ENCODE measurements at places on chromosomes 1 and 21.

- peak within 1 kb of the TSS; percentile 86 for H3K4me3 ChIP-seq
- H3K4me1 ChIP-seq, result peaks cover 27% of the 10 kb centered on the region
- DNase-seq, result peak; percentile 35
- no peaks in the 10 kb centered on the region for H3K27me3 ChIP-seq
Observed at GRCh38 chr1:152036267-152037216, at the start of gene S100A11. Gene S100A11 (minus strand): TSS chr1:152037004. CDS start chr1:152036915, 89 bp downstream.

DNA sequence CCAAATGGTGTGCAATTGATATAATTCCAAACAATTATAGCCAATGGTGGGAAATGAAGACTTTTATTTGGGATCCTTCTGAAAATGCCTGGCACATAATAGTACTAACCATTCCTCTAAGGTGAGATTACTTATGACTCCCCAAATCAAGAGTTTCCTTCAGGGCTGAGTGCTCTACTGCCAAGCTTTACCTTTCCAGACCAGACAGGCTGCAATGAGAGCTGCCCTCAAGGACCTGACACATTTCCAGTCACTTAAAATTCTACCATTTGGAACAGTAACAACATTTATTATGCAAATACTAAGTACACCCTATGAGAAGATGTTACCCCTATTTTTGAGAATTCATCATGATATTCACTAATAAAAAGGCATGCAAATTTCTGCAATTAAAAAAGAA is 21.1 kb downstream of the PAXBP1 start:
- DNase-seq, result no peak
- H3K36me3 ChIP-seq, result peaks cover 53% of the 10 kb centered on the region
- H3K4me3 ChIP-seq, result no peak overlapping the region
- H3K27me3 ChIP-seq, result no peaks in the 10 kb centered on the region

GRCh38 chr1:3850857-3851256 is 6.2 kb downstream of the CEP104 start:
- H3K4me1 ChIP-seq, result peaks cover 6% of the 10 kb centered on the region
- no peak overlapping the region for H3K27ac ChIP-seq
- H3K4me3 ChIP-seq, result no peak overlapping the region
- H3K36me3 ChIP-seq, result peaks cover 15% of the 10 kb centered on the region
- no peak for DNase-seq

DNA sequence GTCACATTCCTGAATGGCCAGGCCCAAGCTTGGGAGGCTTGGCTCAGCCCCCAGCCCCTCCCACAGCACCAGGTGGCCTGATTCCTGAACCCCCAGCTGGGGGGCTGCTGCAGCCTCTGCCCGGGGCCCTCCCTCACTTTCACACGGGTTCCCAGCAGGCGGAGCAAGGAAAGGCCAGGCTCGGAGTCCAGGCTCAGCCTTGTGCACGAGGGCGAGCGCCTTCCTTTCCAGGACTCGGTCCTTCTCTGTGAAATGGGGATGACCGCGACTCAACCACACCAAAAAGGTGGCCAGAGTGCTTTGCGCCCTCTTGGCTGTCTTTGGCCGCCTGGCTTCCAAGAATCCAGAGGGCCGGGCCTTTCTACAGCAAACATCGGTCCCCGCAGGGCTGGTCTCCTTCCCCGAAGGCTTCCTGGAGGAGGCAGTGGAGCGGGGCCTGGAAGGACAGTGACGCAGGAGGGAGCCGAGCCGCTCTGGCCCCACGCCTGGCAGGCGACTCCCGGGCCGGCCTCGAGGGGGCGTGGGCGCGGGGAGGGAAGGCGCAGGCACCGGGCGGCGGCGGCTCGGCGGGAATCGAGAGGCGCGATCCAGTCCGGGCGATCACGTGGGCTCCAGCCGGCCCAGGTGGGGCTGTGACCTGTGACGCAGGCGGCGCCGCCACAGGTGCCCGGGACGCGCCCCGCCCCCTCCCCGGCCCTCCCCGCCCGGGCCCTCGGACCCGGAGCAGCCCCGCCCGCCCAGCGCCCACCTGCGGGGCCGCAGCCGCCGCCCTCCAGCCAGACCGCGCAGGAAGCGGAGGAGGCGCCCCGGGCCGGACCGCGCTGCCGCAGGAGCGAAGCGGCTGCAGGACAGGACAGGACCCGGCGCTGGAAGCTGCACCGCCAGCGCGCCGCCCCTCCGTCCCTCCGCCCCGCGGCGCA is at the start of gene ARHGEF16:
Gene ARHGEF16, plus strand, starts transcription at position 775 of the 920 bp plus-strand sequence. CDS start 8,420 bp downstream, outside the sequence.
- H3K4me1 ChIP-seq, result peaks cover 2% of the 10 kb centered on the region
- no peaks in the 10 kb centered on the region for H3K36me3 ChIP-seq
- DNase-seq, result peak; percentile 29
- peaks cover 17% of the 10 kb centered on the region for H3K27me3 ChIP-seq
- H3K27ac ChIP-seq, result no peak within 1 kb of the TSS

GRCh38 chr1:37473431-37474045 is 842 bp upstream of the ZC3H12A start:
- H3K4me1 ChIP-seq, result peaks cover 51% of the 10 kb centered on the region
- H3K27ac ChIP-seq, result peak overlapping the region; percentile 0
- H3K36me3 ChIP-seq, result no peaks in the 10 kb centered on the region

DNA sequence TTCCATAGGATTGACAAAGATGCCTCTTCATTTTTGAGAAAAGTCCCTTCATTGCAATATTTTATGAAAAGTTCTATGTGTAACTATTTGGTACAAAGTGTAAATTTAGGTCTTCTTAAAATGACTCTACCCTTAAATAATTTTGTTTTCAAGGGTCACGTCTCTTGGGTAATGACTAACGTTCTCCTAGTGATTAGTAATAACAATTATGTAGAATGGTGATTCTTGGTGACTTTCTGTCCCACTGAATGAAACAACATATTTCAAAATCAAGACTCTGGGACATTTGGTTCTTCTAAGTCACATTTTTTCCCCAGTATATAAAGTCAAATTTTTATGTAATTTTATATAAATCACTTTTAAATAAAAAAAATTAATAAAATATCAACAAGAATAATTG is 277.5 kb upstream of the ADAMTS5 start:
- DNase-seq, result no peak
- H3K4me1 ChIP-seq, result no peaks in the 10 kb centered on the region
- H3K27ac ChIP-seq, result no peak overlapping the region

DNA sequence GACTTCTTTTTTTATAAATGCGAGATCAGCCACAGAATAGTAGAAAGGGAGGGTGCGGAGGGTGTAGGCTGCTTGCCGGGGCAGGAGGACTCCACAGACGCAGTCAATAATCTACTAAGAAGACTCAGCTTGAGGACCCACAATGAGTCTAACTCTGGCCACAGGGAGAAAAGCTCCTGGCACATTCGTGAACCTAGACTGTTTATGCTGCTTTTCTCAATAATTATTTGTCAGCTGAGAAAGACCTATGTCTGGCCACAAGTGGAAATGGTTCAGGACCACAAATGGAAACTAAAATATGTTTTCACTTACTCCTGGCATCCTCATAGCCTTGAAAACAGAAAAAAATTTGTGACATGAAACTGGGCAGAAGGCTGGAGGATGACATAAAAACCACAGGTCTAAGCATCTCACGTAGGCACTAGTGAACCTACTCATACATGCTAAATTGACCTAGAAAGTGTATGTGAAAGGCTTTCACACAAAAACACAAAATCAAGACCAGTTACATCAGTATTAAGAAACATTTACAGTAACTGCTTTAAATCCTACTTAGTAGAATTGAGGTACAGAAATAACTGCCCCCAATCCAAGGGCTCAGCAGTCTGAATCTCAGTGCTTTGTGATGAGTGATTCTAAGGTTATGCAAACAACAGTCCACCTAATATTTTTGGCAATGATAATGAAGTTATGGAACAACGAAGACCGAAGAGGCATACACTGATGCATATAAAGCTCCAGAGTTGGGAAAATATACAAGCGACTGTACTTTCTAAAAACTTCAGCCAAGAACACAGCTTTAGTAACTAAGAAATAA is 159.5 kb downstream of the SLC45A1 start:
- no peaks in the 10 kb centered on the region for H3K36me3 ChIP-seq
- H3K4me1 ChIP-seq, result peaks cover 35% of the 10 kb centered on the region
- no peak overlapping the region for H3K27ac ChIP-seq
- H3K27me3 ChIP-seq, result no peaks in the 10 kb centered on the region
- no peak for DNase-seq

DNA sequence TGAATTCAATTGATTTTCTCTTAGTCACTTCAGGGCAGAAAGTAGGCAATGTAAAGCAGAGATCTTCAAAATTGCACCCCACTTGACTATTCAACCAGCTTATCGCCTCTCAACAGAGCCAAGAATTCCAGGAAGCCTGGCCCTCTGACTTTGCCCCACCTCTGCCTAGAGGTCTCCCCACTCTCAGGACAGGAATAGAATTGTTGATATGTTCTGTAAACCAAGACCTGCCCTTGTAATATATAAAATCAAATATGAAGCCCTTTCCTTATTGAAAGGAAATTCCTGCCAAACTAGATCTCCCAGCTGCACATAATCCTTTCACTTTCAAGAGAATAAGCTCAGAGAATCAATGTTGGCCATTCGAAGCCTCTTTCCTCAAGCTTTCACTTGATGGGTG is 116.1 kb upstream of the DPT start:
- H3K4me3 ChIP-seq, result no peak overlapping the region
- H3K27me3 ChIP-seq, result peaks cover 15% of the 10 kb centered on the region
- no peaks in the 10 kb centered on the region for H3K4me1 ChIP-seq
- no peak overlapping the region for H3K27ac ChIP-seq
- no peaks in the 10 kb centered on the region for H3K36me3 ChIP-seq

GRCh38 chr1:6972399-6972798 is 187.1 kb downstream of the CAMTA1 start:
- H3K27ac ChIP-seq, result no peak overlapping the region
- H3K4me1 ChIP-seq, result no peaks in the 10 kb centered on the region
- H3K4me3 ChIP-seq, result no peak overlapping the region
- H3K36me3 ChIP-seq, result no peaks in the 10 kb centered on the region

DNA sequence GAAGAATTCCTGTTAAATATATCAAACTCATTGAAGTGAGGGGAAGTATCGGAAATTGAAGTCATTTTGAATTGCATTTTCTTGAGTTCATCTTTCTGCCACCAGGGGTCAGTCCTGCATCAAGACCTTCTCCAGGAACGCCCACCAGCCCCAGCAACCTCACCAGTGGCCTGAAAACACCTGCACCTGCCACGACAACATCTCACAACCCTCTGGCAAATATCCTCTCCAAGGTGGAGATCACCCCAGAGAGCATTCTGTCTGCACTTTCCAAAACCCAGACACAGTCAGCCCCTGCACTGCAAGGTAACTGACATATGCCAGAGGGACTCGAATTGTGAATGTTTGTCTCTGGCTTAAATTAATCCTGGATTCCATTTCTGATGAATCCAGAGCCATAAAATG is 22.8 kb upstream of the TARS2 start:
- peaks cover 6% of the 10 kb centered on the region for H3K36me3 ChIP-seq
- H3K27ac ChIP-seq, result no peak overlapping the region

Measured in naive B cell (primary cell).